Stimulated activated CD4-positive, alpha-beta T cell treated with anti-CD3 and anti-CD28 coated beads, Interleukin-4, amount 100 ng/mL, for 24 hours (primary cell): ENCODE measurements at places on chromosomes 7 and 10.

DNA sequence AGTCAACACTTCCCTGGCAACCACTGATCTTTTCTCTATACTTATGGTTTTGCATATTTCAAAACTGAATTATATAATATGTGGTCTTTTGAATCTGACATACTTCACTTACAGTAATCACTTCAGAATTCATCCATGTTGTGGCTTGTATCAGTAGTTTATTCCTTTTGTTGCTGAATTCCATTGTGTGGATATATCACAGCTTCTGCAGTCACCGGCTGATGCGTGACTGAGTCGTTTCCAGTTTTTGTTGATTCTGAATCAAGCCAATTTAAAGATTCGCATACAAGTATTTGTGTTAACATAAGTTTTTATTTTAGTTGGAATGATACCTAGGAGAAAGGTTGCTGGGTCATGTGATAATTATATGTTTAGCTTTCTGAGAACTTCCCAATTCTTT, 672.5 kb upstream of the ANKRD30A start:
- no peak for DNase-seq

DNA sequence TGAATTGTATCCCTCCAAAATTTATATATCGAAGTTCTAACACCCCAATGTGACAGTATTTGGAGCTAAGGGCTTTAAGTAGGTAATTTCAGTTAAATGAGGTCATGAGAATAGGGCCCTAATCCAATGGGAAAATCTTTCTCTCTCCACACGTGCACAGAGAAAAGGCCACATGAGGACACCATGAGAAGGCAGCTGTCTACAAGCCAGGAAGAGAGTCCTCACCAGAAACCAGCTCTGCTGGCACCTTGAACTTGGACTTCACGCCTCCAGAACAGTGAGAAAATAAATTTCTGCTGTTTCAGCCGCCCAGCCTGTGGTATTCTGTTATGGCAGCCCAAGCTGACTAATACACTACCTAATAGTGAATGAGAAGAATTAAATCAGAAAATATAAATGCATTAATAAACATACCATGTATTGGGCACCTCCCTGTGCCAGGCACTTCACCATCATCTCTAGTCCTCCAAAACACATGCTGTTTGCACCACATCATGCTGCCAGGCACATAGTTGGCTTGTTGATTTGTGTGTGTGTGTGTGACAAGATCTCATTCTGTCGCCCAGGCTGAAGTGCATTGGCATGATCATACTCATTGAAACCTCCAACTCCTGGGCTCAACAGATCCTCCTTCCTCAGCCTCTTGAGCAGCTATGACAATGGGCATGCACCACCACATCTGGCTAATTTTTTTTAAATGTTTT, 9.1 kb upstream of the TOMM7 start:
- no peak for DNase-seq

GRCh38 chr10:48598936-48599829, 5.7 kb downstream of the ARHGAP22 start:
- no peak for DNase-seq

DNA sequence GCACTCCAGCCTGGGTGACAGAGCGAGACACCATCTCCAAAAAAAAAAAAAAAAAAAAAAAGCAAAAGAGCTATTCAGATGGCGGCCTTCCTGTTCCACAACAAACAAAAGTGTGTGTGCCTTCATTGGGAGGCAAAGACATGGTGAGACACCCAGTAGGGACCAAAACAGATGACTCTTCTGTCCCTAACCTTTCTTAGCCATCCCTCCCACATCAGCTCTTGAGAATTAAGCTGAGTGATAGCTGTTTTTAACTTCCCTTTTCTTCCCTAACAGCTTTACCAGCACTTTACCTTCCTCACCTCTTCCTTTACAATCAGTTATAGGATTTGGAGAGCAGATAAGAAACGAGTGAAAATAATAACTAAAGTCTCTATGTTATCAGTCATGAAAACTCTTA, 48.2 kb downstream of the ARMH3 start:
- DNase-seq, result no peak

GRCh38 chr7:18191341-18191740, 163.7 kb upstream of the PRPS1L1 start:
- DNase-seq, result no peak

GRCh38 chr10:69318867-69319727, 40.8 kb downstream of the HK1 start:
- DNase-seq, result peak; percentile 77

- DNase-seq, result no peak
Observed at GRCh38 chr7:28217143-28217542, 36.5 kb upstream of the JAZF1 start.

- no peak for DNase-seq
Observed at GRCh38 chr10:123019941-123020703, 11.3 kb downstream of the ACADSB start.

DNA sequence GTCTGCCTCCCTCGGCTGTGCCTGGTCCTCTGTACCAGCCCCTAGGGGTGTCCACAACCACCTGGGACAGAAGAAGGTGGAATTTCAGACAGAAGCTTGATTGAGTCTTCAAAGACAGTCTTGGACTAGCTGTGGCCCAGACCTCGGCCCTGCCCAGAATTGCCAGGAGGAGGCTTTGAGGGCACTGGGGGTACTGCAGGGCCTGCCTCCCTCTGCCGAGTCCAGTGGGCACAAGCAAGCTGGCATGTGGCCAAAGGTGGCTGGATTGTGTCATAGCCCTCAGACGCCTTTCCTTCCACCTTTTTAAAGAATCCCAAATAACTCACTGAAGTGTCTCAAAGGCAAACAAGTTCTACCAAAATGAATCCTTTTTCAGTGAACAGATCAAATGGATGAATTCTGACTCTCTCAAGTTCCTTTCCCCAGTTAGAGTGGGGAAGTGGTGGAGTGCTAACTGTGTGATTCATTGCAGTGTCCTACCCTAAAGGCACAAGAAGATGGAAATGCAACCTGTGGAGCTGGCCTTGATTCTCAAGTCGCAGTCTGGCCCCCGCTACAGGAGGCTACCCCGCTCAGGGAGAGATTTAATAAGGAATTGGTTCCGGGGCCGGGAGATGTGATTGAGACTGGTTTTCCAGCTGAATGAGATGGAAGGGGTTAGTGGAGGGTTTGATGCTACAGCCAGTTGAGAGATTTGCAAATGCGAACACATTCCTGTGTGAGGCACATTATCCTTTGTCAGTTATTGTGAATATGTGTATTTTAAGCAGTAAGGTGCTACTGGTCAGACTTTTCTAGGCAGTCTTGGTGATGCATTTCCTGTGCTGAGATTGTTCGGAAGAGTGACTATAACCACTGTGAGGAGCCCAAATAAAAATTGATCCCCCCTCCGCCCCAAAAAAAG, 28.8 kb upstream of the SLC26A4 start:
- DNase-seq, result no peak

DNA sequence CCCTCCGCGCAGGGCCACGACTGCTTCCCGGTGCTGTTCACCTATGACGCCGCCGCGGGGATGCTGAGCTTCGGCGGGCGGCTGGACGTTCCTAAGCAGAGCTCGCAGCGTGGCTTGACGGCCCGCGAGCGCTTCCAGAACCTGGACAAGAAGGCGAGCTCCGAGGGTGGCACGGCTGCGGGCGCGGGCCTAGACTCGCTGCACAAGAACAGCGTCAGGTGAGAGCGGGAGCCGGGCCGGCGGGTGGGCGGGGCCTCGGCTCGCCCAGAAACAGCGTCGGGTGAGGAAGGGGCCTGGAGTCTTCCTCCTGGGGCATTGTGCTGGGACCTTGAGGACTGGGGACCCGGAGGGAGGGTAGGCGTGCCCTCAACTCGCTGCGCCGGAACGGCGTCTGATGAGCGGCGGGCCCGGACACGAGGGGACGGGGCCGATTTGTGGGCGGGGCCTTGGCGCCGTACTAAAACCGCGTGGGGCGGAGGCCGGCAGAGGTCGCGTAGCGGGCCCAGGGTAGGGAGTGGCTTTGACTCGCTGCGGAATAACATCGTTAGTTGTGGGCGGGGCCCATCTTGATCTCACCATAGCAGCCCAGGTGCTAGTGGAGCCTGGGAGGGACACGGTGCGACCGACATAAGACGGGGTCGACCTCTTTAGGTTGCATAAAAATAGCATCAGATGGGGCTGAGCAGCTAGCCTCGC, 15.6 kb downstream of the PDAP1 start:
- peak; percentile 80 for DNase-seq

GRCh38 chr10:23099079-23099478, 3.7 kb downstream of the MSRB2 start:
- no peak for DNase-seq

GRCh38 chr7:43211286-43211685, 98.8 kb downstream of the HECW1 start:
- DNase-seq, result no peak

- no peak for DNase-seq
Observed at GRCh38 chr10:76887223-76888010, 750.2 kb downstream of the KCNMA1 start.

- no peak for DNase-seq
Observed at GRCh38 chr10:44981172-44982113, 2.8 kb upstream of the DEPP1 start.

- no peak for DNase-seq
Observed at GRCh38 chr10:103947799-103948516, 19.0 kb upstream of the SLK start.
